ENCODE measurements at places on chromosomes 3 and 15.

DNA sequence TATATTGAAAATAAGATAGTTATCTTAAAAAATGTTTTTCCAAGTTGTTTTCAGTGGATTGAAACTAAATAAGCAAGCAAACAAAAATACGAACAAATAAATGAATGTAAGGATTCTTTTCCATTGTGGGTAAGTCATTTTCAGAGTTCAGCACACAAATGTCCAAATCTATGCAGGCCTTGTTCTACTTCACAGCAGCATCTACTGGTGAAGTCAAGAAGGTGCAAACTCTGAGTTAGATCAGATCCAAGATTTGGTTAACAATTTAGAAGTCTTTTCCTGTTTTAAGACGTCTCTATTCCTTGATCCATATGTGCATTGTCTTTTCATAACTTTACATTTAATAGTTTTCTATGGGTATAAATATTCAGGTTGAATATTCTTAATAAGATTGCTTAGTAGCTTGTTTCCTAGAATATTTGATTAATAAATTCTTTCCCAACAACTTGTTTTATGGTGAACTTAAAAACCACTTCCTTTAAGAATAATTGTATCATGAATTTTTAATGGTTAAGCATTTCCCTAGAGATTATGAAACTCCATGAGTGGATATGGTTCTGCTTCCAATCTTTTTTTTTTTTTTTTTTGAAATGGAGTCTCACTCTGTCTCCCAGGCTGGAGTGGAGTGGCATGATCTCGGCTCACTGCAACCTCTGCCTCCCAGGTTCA, 10.5 kb downstream of the PTX3 start:
- DNase-seq, result no peak

GRCh38 chr3:112466020-112466419, 33.3 kb downstream of the BTLA start:
- DNase-seq, result no peak

DNA sequence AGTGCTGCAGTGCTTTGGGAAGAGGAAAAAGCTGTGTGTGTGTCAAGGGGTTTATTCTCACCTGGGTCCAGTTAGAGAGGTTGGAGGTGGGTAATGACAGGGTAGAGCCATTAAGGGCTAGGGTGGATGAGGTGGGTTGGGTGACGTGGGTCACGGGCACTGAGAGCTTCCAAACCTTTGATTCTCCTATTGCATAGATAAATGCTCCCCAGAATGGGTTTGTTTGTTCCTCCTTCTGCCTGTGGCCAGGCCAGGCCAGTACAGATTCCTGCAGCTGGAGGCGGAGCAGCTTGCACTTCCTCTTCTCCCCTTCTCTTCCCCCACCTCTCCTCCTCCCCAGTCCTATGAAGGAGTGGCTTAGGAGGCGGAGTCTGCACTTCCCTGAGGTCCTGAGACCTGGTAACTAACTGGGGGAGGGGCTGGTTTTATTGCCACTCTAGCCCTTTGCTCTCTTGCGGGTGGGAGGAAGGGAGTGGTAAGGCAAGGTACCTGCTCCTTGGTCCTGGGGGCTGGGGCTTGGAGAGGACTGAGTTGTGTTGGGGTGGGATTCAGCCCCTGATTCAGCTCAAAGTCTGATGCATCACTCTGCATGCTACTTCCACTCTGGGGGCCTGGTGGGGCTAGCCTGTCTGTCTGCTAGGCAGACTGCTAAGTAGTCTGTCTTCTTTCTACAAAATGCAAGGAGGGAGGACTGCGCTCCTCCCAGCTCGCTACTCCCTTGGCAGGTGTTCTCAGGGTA, 3.5 kb downstream of the SPINT1 start:
- DNase-seq, result no peak

DNA sequence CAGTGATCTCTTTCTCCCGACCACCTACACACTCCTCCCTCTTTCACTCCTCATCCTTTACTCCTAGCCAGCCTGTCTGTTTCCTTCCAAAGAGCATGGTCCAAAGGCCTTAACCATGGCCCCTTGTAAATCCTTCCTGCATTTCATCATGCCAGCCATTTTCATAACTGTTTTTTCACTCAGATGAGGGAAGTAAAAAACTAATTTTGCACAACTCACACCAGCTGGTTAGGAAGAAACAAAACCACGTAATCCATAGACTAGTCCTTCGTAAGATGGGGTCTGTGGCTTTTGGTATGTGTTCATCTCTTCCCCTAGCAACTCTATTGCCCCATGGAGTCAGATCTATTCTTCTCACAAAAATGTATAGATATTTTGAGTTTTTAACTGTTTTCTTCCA, 187.8 kb downstream of the SHOX2 start:
- DNase-seq, result no peak

DNA sequence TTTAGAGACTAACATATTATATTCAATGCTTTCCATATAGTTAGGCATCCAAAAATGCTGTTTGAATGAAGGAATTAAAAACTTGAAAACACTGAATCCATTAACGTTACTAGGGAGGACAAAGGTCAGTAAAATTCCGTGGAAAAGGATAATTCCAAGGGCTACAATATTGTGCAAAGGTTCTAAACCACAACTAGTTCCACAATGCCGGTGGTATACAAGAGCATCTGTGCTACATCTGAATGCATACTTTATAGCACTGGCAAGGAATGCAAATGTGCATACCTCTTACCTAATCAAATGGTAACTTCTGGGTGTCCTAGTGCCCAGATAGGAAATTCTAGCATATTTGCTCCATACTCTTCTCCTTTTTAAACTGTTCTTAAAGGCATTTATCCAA, 2.2 kb downstream of the ICE2 start:
- DNase-seq, result no peak

DNA sequence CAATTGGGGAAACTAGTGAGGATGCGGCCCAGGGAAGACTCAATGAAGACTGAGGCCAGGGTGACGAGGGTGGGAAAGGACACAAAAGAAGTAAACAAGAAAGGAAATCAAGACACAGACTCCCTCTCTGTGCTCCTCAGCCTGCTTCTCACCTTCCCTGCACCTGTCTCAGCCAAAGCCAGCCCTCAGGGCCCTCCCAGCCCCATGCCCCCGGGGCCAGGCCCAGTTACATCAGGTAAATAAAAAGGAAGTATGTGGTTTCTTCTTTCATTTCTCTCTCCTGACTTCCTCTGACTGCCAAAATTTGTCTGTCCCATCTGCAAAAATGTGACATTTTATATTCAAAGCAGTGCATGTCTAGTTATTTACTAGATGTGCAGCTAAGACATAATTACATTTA, 328.0 kb downstream of the UACA start:
- no peak for DNase-seq

DNA sequence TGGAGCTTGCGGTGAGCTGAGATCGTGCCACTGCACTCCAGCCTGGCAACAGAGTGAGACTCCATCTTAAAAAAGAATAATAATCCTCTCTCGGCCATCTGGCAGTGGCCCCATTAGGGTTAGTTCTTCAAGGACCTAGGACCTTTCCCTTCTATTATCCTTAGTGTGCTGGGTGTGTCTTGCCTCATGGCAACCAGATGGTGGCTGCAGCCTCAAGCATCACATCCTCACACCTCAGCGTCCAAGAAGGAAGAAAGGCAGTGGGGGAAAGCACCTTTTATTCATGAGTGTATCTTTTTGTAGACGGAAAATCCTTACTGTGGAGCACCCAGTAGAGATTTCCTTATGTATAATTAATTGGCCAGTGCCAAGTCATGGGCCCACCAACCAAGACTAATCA, 42.7 kb upstream of the TFRC start:
- no peak for DNase-seq
